Smooth muscle cell of the brain vasculature (primary cell): ENCODE measurements at places on chromosomes 4 and X.

DNA sequence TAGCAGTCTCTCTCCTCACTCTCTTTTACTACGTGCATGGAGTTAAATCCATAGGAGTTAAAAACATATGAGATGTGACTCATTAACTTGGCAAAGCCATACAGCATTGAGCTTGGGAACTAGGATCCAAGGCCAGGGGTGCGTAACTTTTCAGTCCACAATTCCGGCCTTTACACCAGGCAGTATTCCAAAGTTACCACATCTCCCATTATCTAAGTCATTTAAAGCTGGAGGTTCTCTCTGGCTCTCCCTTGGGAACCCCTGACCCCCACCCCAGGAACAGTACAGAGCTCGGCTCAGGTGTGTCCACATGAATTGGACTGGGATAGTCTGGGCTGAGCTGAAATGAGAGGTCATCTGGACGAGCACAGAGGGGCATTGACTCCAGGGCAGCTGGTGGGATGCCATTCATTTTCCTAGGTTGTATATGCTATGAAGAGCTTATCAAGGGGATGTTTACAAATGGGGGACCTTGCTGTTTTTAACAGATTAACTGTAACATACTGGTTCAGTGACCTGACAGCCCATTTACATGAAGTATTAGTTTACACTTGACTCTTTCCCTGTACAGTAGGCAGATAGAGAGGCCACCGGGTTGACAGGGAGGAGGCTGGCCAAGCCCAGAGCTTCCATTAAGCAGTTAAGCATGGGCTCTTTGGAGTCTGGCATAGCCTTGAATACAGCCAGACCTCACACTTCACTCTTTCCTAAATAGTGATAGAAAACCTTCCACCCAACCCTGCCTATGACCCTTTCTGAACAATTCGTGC lies 128.8 kb downstream of the RAB28 start:
- DNase-seq: no peak

DNA sequence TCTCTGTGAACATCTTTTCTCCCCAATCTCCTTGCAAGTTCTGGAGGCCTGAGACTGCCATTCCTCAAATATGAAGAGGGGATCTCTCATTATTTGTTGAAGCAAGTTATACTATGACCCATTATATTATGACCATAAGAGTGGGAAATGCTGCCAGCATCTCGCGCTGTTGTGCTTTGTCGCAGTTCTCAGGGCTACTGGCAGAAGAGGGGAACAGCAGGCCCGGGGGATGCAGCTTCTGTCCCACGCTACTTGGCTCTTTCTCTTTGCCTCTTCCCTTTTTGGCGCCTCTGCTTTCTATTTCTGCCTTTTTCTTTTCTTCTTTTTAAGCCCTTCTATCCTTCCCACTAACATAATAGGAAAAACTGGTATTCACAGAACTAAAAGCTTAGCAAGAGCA lies 64.2 kb downstream of the GEMIN8 start:
- DNase-seq: no peak

GRCh38 chrX:318068-318738 lies 393 bp downstream of the GTPBP6 start:
- peak; percentile 97 for DNase-seq

DNA sequence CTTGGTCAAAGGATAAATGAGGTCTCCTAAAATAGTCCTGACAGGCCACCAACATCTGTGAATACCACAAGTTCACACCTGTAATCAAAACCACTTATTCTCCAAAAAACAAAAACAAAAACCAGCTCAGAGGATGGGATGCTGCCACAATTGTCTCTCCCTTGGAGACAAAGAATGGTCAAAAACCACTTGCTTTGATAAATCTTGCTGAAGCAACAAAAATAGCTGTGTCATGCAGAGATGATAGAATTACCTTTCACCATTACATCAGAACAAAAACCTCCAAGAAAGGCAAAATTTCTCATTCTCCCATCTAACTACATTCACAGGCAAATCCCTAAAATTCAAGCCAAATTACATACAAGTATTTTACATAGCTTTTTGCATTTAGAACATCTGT lies 180.4 kb downstream of the MAML3 start:
- DNase-seq: no peak

DNA sequence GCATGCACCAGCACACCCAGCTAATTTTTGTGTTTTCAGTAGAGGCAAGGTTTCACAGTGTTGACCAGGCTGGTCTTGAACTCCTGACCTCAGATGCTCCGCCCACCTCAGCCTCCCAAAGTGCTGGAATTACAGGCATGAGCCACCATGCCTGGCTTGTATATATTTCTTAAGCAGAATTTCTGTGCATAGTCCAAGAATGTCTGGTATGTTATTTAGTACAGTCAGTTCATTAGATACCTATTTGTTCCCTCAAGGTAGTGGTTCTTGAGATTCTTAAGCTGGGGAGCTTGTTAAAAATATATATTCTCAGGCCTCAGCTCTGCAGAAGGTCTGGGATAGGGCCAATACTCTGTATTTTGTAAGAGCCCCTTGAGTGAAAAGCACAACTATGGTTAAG lies 4.6 kb upstream of the SERTM2 start:
- DNase-seq: no peak

DNA sequence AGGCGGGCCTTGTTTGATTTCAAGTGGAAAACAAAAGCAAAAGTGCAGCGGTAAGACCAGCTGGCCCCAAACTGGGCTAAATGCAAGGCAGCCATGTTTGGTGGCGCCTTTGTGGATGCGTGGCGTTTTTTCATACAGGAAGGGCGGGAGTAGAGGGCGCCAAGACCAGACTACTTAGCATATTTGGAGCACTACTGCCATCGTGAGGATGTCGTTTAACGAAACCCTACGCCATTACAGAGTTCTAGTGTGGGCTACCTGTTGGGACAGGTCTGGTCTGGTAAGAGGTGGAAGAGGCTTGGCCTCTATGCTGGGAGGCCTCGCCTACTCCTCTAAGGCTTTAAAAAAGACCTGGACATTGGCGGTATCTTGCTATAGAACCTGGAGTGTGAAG lies 230.7 kb upstream of the STK26 start:
- peak; percentile 84 for DNase-seq

GRCh38 chr4:113872426-113873260 lies 106.8 kb downstream of the ARSJ start:
- no peak for DNase-seq
